ENCODE measurements at places on chromosomes 16 and 17.

DNA sequence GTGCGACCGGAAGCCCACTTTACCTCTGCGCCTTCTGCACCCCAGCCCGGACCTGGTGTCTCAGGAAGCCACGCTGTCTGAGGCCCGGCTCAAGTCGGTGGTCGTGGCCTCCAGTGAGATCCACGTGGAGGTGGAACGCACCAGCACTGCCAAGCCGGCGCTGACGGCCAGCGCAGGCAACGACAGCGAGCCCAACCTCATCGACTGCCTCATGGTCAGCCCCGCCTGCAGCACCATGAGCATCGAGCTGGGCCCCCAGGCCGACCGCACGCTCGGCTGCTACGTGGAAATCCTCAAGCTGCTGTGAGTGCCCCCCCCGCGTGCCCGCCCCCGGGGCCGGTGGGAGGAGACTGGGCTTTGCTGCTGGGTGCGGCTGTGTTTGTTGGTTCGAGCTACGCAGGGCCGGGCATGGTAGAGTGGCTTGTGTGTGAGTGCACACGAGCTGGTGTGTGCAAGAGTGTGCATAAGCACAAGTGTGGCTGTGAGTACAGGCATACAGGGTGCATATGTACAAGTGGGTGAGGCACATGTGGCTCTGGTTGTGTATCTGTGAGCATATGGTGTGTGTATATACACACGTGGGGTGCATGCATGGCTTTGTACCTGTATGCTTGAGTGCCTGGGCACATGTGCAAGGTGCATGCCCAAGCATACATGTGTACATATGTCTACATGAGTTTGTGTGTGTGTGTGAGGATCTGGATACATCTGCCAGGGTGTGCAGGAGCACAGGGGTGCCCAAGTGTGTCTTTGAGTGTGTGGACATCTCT lies 100.6 kb upstream of the PLCG2 start:
- DNase-seq = no peak

GRCh38 chr17:82296511-82297279 lies 20.7 kb downstream of the CD7 start:
- DNase-seq = no peak

GRCh38 chr16:30829130-30830071 lies 42.4 kb upstream of the ZNF629 start:
- DNase-seq = no peak

GRCh38 chr16:86079255-86079885 lies 180.4 kb downstream of the IRF8 start:
- no peak for DNase-seq

DNA sequence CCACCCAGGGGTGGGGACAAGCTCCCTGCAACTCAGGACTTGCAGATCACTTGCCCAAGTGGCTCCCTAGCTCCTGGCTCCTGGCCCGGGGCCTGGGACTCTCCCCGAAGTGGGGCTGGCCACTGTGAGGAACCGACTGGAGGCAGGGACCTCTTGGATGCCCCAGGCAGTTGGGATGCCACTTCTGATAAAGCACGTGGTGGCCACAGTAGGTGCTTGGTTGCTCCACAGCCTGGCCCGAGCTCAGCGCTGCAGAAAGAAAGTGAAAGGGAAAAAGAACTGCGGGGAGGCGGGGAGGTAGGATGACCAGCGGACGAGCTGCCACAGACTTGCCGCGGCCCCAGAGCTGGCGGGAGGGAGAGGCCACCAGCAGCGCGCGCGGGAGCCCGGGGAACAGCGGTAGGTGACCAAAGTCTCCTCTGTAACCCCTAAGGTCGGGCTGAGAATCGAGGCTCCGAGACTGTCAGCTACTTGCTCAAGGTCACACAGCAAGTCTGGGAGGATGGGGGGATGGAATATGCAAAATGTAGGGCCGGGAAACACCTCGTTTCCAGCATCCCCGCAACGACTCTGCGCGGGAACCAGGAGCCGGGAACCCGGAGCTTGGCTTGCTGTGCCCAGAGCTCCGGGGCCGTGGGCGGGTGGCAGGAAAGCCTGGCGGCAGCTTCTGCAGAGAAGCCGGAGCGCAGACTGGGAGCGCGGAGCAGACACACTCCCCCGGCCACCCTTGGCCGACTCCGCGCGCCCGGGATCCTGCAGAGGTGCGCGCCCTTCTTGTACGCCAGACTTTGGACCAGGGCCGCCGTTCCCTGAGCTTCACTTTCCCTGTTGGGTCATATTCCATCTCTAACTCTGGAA lies 1.9 kb downstream of the CIITA start:
- DNase-seq = no peak

GRCh38 chr16:55529018-55529417 lies 20.1 kb downstream of the LPCAT2 start:
- DNase-seq = no peak

GRCh38 chr17:72076678-72077030 lies 44.2 kb upstream of the SOX9 start:
- DNase-seq = no peak

All from NCI-H345 (cell line).